ENCODE measurements at places on chromosomes 3 and 15. TPM values are rescaled to one million over a fixed set of nuclear protein-coding genes. Genes with fewer than 3 reads are reported as not detected.

DNA sequence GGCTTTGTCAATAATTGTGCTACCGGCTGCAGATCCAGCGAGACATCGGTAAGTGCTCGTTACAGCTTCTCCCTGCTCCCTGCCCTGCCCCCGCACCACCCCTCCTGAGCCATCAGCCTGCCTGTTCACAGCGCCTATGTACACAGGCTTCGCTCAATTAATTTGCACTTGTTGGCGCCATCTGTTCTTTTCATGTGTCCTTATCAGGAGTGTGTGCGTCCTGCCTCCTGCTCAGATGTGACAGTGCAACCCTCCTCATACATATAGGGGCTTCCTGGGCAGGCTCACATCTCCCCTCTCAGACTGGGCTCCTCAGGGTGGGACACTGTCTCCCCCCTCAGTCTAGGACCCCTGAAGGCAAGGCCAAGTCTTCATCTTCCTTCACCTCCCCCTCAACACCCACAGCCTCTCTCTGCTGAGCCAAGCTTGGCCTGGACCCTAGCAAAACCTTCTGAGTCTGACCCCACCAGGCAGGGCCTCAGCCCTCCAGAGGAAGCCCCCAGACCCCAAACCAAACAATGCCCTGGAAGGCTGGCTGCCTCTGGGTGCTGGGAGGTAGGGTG lies 54.9 kb downstream of the CYP11A1 start:
- no peak for DNase-seq

DNA sequence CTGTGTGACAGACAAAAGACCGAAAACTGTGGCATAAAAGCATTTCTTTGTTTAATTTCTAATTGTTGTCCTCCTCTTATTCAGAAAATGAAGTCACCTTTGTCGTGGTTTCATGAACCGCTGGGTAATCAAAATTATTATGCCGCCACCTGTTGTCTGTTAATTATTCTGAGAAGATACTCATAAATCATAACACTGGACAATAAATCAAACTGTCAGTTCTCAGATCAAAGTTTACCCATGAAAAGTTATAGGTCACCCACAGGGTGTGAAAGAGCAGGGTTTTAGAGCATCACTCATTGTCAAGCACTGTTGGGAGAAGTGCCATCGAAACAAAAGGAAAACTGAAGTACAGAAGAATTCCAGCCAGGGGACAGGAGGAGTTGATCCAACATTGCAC lies 474.3 kb downstream of the NR2F2 start:
- no peak for DNase-seq

Gene CKMT1A
- not detected for total RNA-seq

Gene SLC6A1
- total RNA-seq: not detected

Measured in activated CD4-positive, alpha-beta T cell treated with anti-CD3 and anti-CD28 coated beads, Interleukin-2, amount 10 ng/mL, durations not matched to agents 7 days and 5 days (primary cell).